ENCODE measurements at places on chromosomes 6 and 20.

DNA sequence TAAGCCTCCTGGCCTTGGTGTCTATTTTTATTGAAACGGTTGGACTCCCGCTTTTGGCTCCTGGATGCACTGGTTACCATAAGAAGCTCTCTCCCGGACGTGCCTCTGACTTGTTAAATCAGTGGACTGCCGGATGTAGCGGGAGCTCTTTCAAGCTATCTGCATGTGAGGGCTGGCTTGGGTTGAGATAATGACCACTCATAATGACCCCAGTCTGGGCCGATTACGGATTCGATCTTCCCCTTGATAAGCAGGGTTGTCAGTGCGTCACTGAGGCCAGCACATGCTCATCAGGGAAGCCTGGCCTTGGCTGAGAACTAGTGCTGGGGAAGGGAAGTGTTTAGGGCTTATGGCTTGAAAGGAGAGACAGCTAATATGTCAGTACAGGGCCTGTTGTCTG lies 528.1 kb downstream of the CDH26 start:
- no peak for DNase-seq

- no peak for DNase-seq
Measured at GRCh38 chr6:85482206-85482904, 32.5 kb downstream of the NT5E start.

GRCh38 chr6:145294942-145295341 lies 440.4 kb downstream of the EPM2A start:
- no peak for DNase-seq

- peak; percentile 17 for DNase-seq
Measured at GRCh38 chr20:36647196-36648121, 1.5 kb upstream of the SLA2 start.
